ENCODE measurements at places on chromosomes 2 and 18. TPM values are rescaled to one million over a fixed set of nuclear protein-coding genes. Genes with fewer than 3 reads are reported as not detected.
A peak's percentile ranks its signal among the peaks of the same experiment; 100 is the strongest.

GRCh38 chr18:48796491-48797205 is 154.1 kb downstream of the SMAD7 start:
- DNase-seq, result no peak

DNA sequence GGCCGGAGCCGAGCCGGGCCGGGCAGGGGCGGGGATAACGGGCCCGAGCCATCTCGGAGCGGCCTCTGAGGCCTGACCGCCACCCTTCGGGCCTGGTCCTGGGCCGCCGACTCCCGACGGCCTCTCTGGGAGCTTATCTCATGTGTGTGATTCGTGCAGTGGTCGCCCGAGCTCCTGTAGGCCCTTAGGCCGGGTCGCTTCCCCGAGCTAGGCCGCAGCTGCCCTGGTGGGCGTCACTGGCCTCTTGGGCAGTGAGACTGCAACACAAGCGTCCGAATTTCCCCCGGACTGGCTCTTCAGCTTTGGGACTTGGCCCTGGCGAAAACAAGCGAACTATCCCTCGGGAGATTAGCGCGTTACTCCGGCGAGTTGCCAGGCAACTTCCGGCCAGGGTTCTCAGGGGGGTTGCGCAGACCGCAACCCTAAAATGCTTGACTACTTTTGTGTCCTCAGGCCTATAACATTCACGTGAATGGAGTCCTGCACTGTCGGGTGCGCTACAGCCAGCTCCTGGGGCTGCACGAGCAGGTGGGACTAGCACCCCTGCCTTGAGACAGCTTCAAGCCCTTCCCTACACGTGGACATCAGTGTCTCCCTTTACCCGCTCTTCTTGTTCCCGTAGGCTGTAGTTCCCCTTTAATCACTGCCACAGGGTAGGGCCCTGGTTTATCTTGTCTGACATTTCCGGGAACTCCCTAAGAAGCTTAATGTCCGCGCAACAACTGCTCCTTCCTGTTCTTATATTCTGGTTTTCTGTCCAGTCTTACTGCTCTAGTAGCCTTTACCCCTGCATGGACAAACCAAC is 602 bp downstream of the SNX17 start:
- no peak for DNase-seq

DNA sequence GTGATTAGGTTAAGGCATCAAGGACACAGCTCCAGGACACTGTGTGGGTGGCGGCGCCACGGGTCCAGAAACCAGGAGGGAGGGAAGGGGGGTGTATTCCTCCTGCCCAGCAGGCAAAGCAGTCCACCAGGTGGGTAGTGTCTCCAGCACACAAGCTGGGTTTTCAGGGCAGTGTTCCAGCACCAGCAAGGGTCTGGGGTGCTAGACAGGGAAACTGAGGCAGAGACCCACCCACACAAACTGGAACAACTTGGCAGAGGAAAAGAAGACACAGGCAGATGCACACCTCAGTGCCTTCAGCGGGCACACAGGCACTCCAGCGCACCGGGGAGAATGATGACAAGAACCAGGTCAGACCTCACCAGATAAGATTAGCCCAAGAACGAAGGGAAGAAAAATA is 28.4 kb upstream of the GNAL start:
- no peak for DNase-seq

GRCh38 chr2:33214436-33214835 is 262.0 kb upstream of the RASGRP3 start:
- DNase-seq, result peak; percentile 3

- no peak for DNase-seq
These were observed 46.9 kb downstream of the NGEF start for GRCh38 chr2:232966122-232966521.

GRCh38 chr2:8496079-8496478 is 185.8 kb upstream of the ID2 start:
- no peak for DNase-seq

DNA sequence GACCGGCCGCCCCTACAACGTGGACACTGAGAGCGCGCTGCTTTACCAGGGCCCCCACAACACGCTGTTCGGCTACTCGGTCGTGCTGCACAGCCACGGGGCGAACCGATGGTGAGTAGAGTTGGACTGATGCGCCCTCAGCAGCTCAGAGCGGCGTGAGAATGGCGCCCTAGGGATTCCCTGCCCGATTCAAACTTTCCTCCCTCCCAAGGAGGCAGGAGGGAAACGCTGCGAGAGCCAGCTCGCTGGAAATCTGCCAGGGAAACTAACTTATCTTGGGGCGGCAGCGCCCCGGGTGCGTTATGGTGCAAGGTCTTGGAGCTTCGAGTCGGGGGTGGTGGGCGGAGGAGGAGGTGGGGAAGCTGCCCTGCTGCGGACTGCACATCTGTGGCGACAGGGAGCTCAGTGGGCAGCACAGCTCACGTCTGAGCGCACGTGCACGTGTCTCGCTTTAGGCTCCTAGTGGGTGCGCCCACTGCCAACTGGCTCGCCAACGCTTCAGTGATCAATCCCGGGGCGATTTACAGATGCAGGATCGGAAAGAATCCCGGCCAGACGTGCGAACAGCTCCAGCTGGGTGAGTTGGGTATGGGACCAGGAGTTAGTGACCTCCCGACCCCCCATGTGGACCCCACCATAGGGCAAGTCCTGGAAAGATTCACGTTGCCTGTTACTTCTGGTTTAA is 697 bp downstream of the ITGA4 start:
- peak; percentile 22 for DNase-seq

- no peak for DNase-seq
These were observed 259.7 kb upstream of the STON1 start for GRCh38 chr2:48270209-48270608.

DNA sequence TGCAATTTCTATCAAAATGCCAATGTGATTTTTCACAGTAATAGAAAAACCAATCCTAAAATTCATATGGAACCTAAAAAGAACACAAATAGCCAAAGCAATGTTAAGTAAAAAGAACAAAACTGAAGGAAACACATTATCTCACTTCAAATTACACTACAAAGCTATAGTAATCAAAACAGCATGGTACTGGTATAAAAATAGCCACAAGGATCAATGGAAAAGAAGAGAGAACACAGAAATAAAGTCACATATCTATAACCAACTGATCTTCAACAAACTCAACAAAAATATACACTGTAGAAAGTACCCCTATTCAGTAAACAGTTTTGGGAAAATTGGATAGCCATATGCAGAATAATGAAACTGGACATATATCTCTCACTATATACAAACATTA is 252.2 kb upstream of the CYP26B1 start:
- no peak for DNase-seq

GRCh38 chr2:63422556-63422955 is 165.7 kb downstream of the WDPCP start:
- DNase-seq, result no peak

DNA sequence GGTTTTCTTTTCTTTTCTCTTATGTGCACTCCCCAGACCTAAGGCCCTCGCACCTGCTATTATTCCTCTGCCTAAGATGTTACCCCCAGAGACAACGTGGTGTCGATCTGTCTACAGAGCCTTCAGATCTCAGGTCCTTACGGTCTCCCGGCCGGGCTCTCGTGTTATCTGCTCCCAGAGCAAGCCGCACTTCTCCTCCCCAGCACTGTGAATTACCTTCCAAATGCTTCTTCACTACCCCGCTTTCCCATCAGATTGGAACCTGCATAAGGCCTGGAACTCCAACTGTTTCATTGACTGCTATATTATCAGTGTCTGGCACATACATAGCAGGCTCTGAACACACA is 71.2 kb upstream of the ODC1 start:
- no peak for DNase-seq

GRCh38 chr2:34808426-34808825 is 1209.3 kb upstream of the FAM98A start:
- DNase-seq, result no peak

DNA sequence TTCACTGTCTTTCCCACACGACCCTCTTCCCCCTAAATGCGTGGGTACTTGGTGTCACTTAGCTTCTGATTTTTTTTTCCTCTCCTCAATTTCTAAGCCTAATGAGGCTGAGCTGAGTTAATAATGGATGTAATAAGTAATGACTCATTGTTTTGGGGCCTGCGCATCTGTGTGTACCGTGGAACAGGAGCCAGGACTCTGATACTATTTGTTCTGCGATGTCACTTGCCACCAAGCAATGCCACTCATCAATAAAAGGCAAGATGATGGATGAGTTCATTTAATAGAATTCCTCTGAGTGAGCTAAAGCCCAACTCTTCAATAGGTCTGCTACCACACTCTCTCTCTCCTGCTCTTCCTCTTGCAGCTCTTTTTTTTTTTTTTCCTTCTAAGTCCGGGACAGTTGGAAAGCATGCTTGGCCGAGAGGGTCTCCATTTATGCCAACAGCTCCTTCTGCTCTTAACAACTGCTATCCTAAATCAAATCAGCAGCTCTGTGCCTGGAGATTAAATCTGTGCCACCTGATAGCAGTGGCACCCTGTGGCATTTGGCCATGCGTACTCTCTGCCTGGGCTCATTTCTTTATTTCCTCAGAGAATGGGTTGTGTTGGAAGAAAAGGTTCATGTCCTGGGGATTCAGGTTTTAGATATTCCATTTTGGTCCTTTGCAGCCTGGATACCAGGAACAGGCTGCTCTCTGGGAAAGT is 1284.2 kb upstream of the PIK3C3 start:
- DNase-seq, result no peak

The IMMT gene
- total RNA-seq, result 57.9 TPM

The LRP2 gene
- 0.10 TPM for total RNA-seq

The NEB gene
- total RNA-seq, result 0.06 TPM

The HOXD13 gene
- 3.1 TPM for total RNA-seq

The C2orf66 gene
- not detected for total RNA-seq

The DSEL gene
- 25.8 TPM for total RNA-seq

The HES6 gene
- 4.8 TPM for total RNA-seq
